ENCODE measurements at places on chromosomes 3 and 15.

- DNase-seq = no peak
Measured at GRCh38 chr3:55252921-55253320, 234.2 kb downstream of the WNT5A start.

GRCh38 chr3:56282341-56282740, 185.9 kb downstream of the ERC2 start:
- no peak for DNase-seq

DNA sequence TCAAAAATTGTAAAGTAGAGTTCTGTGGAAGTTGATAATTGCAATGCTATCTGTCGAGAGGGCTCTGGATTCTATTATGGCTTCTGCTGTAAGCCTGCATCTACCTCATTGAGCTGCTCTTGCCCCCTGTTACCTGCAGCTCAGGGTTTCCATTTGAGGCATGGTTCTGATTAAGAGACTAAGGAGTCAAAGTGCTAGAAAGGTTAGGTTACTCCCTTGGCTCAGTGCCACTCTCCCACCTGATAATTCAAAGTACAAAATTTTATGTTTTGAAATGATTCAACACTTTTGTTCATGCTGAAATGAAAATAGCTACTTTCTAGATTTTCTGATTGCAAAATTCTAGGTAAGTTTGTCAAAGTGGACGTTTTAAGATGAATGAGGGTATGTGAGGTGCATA, 220.5 kb upstream of the SATB1 start:
- no peak for DNase-seq

GRCh38 chr3:105417525-105418289, 51.0 kb downstream of the ALCAM start:
- DNase-seq = no peak

DNA sequence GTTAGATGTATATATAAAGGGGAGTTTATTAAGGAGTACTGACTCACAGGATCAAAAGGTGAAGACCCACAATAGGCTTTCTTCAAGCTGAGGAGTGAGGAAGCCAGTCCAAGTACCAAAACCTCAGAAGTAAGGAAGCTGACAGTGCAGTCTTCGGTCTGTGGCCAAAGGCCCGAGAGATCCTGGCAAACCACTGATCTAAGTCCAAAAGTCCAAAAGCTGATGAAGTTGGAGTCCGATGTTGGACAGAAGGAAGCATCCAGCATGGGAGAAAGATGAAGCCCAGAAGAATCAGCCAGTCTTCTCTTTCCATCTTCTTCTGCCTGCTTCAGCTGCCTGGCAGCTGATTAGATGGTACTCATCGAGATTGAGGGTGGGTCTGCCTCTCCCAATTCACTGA, 107.5 kb downstream of the BCHE start:
- no peak for DNase-seq

DNA sequence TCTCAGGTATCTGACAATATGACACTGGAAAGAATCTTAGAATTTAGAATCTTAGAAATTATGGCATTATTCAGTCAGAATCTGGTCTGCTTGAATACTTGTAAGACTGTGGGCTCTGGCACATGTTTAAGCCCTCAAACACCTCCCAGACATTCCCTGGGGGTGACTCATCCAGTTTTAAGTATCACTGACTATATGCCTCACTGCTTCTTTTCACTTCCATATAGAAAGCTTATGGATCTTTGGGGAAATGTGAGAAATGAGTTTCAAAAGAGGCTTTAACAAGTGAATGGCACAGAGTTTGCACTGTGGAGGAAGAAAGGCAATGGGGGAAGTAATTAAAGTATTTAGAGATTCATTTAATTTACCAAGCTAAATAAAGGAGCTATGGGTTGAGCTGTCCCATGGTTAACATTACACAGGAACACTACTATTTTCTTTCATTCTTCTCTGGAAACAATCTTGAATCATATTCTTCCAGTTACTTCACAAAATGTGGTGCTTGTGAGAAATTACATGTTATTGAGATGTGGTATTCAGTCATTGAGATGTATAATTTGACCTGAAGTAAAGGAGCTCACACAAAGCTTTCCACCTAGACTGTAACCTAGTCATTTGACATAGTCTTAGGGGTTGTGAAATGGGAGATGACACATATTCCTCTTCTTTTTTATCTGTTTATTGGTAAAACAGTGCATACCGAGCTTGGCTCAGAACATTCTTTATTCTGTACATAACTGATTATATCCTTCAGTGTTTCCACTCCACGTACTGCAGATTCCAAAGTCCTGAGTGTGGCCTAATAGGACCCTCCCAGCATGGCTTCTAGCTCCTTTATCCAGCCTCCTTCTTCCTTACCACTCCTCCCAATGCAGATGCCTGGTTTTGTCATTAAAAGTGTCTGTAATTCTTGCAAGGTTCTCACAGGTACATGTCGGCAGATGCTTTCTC, 544.6 kb upstream of the NECTIN3 start:
- peak; percentile 25 for DNase-seq

- DNase-seq = peak; percentile 60
Measured at GRCh38 chr15:78873793-78874765, 1.4 kb downstream of the MORF4L1 start.

DNA sequence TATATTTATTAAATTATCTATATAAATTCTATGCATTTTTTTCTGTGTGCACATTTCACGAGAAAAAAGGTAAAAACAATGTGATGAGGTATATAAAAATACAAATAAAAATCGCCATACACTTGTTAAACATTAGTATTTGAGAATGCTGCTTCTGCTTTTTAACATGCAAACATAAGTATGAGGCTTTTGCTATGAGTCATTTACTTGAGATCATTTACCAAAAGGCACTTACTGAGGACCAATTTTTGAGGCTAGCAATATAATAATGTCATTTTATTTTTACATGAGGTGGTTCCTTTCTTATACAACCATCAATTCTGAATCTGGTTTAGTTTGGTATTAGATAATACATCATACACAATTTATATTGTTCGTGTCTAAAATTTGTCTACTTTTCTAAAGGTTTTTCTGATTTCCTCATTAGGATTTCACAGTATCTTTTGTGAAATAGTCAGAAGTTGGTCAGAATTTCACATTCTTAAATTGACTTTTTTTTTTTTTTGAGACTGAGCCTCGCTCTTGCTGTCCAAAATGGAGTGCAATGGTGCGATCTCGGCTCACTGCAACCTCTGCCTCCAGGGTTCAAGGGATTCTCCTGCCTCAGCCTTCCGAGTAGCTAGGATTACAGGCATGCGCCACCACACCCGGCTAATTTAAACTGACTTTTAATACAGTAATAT, 25.6 kb downstream of the DCUN1D1 start:
- DNase-seq = no peak

GRCh38 chr3:12483410-12483809, 870 bp upstream of the TSEN2 start:
- peak; percentile 37 for DNase-seq

- DNase-seq = no peak
Measured at GRCh38 chr3:196063971-196064370, 17.9 kb downstream of the TFRC start.

DNA sequence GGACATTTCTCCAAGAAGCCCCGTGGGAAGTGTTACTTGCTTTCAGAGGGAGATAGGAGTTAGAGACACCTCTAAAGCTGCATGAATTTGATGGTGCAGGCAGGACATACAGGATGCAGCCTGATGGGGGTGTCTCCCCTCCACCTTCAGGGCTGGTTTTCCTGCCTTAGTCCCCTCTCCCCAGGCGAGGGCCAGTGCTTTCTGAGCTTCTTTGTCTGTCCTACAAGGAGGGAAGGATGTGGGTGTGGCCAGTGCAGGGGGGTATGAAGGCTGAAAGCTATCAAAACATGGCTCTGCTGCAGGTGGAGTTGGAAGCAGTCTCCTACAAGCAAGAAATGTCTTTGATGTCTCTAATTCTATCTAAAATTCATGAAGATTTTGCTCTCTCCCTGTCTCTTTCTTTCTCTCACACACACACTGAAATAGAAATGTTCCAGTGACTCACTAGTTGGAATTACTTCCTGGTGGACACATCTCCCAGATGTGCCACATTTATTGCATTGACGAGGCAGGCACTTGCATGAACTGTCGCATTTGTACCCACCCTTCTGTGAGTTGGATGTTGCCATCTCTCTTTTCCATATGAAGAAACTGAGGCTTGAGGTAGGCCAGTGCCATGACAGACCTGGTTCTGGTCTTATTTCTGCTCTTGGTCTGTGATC, 13.9 kb upstream of the PODXL2 start:
- no peak for DNase-seq

- DNase-seq = peak; percentile 7
Measured at GRCh38 chr3:156795890-156796481, 30.2 kb upstream of the LEKR1 start.

DNA sequence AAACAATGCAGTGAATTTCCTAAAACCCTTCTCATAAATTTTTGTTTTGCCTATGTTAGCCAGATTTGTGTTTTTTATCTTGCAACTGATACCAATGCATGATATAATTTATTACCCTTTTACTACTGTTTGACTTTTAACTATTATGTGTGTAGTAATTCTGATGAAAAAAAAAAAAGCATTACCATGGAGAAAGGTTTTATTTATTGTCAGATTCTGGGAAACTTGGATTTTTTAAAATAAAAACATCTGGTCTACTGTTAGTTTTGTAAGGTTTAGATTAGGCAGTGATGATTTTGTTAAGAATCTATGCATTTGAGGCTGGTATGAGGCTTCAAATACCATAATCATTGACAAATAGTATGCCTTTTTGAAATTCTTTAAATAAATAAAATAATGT, 470.4 kb upstream of the ROBO1 start:
- DNase-seq = peak; percentile 7

DNA sequence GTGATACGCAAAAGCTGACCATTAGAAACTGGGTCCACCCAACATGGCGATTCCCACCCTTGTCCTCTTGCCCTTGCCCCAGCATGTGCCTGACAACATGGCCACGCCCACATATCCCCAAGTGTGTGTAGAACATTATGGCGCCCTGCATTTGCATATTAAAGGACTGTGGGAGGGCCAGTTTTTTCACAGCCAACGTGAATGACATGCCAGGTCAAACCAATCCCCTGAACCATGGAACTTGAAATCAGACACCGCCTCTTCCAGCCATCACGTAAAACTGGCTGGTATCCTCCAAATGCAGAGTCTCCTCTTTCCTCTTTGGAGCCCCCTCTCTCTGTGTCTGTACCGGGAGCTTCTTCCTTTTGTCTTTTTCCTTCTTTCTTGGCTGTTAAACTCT, 156.7 kb upstream of the EPHA6 start:
- no peak for DNase-seq

DNA sequence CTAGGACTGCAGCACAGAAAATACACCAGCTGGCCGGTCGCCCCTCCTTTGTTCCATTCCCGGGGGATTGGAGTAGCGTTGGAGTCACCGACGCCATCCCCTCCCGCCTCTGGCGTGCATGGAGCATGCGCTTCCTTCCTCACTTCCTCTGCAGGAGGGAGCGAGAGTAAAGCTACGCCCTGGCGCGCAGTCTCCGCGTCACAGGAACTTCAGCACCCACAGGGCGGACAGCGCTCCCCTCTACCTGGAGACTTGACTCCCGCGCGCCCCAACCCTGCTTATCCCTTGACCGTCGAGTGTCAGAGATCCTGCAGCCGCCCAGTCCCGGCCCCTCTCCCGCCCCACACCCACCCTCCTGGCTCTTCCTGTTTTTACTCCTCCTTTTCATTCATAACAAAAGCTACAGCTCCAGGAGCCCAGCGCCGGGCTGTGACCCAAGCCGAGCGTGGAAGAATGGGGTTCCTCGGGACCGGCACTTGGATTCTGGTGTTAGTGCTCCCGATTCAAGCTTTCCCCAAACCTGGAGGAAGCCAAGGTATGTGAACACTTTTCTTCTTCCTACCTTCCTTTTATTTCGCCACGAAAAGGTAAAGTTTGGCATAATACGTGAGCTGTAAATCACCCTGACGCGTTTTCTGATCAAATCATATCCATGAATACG, at the start of gene SCG3:
TSS of gene SCG3 (plus strand) at position 201 of the 661 bp plus-strand sequence. CDS start at position 454, 253 bp downstream.
- DNase-seq = peak; percentile 84

DNA sequence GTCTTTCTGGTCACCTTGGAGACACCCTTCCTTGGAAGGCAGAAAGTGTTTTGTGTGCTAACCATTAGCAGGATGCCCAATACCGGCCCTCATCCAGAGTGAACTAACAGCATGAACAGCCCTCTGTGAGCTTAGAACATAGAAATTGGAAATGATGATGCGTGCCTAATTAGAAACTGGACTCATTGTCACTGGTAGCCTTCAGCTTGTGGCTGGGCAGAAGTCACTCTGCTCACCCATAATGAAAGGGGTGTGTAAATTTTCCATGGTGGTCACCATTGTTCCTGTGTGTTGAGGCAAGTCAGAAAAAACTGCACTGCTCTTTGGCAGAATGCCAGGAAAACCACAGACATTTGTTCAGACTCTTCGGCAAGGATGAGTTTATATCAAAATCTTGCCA, 74.7 kb upstream of the CNTN4 start:
- peak; percentile 3 for DNase-seq

- DNase-seq = no peak
Measured at GRCh38 chr3:31821118-31821517, 159.9 kb downstream of the OSBPL10 start.

- no peak for DNase-seq
Measured at GRCh38 chr3:108099679-108100428, 9.0 kb upstream of the CD47 start.

- no peak for DNase-seq
Measured at GRCh38 chr15:58595516-58596263, 153.8 kb downstream of the ADAM10 start.

DNA sequence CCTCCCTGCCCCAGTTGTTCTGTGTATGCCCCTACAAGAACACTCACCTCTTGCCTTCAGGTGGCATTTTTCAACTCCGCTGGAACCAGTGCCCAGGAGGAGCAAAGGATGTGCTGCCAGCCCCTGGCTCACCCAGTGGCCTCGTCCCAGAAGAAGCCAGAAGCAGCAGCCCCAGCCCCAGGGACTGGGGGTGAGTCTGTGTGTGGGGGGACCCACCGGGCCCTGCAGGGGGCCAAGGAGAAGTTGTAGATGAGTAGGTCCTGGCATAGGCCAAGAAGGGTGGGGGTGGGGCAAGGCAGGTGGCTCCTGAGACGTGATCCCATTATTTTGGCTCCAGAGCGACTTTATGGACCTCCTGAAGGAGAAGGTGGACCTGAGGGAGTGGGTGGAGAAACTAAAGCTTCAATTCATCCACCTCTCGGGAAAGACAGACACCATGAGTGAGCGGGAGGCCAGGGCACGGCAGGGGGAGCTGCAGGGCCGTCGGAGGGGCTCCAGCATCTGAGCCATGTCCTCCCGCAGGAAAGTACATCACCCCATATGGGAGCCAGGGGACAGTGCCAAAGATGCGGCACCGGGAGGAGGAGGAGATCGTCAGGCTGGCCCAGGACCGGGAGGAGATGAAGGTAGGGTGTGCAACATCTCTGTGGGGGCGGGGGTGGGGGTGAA, 29.3 kb downstream of the NGRN start:
- no peak for DNase-seq

GRCh38 chr15:71654042-71654719, 156.2 kb upstream of the NR2E3 start:
- DNase-seq = peak; percentile 84

DNA sequence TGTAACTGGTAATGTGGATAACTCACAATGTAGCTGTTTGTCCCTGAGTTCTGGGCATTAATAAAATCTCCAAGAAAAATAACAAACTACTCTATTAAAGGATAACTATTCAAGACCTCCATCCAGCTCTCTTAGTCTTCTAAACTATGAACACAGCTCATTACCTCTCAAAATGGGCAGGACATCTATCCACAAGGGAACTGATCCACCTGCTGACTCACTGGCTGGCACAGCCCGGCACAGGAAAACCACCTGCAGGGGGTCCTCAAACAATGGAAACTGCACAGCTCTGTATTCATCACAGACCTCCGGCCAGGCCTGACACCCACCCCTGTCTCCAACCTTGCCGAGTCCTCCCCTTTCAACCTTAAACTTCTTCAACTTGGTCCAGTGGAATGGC, 255.4 kb downstream of the TJP1 start:
- no peak for DNase-seq

- DNase-seq = no peak
Measured at GRCh38 chr3:54960701-54961100, 32.8 kb upstream of the LRTM1 start.

All from muscle of leg (tissue), 16 donors.